ENCODE measurements at places on chromosomes 7 and 10.

GRCh38 chr7:81925530-81925929 is 155.7 kb upstream of the HGF start:
- no peak for DNase-seq

DNA sequence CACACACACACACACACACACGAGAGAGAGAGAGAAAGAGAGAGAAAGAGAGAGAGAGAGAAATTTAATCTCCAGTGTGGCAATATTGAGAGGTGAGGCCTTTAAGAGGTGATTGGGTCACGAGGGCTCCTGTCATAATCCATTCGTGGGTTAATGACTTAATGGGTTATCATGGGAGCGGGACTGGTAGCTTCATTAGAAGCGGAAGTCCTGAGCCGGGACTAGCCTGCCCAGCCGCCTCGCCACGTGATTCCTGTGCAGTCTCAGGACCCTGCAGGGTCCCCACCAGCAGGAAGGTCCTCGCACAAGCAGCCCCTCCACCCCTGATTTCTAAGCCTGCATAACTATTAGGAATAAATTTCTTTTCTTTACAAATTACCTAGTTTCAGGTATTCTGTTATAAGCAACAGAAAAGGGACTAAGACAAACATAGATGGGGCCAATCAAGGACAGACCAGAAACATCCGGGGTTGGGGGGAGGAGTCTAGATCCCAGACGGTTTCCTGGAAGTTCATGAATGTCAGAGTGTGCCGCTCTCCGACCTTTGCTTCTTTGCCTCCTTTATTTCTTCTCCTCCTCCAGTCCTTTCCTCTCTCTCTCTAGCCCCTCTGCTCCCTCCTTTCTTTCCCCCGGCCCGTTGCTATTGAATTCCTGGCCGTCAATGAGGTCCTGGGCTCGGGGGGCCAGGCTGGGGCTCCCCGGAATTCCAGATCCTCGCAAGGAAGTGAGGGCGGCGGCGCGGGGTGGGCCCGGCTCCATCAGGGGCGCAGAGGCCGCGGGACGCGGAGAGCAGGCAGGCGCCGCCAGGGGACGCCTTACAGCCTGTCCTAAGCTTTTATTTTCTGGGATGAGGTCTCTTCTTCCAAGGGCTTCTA is 146.8 kb downstream of the CYP26A1 start:
- peak; percentile 22 for DNase-seq

DNA sequence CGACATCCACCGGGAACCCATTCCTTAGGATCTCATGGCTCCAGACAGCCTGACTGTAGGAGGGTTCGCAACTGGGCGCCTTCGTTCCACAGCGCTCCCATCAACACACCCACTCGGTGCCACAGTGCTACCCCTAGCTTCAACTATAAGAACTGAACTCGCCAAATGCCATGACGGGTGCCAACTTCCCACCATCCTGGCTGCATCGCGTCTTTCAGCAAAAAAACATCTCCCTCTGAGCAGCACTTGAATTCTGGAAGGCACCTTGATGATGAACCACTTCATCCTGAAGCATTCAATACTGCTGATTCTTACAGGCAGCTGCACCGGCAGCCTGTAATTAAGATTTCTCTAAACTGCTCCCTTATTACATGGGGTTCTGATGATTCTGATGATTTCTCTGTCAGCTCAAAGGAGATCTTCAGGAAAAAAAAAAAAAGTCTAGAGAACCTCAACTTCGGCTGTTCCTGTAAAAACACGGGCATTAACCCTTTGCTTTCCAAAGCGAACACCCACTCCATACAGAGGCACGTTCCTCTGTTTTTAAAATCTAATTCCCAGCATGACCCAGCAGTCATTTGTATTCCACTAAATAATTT is 1.3 kb downstream of the CYTH3 start:
- DNase-seq, result peak; percentile 69

DNA sequence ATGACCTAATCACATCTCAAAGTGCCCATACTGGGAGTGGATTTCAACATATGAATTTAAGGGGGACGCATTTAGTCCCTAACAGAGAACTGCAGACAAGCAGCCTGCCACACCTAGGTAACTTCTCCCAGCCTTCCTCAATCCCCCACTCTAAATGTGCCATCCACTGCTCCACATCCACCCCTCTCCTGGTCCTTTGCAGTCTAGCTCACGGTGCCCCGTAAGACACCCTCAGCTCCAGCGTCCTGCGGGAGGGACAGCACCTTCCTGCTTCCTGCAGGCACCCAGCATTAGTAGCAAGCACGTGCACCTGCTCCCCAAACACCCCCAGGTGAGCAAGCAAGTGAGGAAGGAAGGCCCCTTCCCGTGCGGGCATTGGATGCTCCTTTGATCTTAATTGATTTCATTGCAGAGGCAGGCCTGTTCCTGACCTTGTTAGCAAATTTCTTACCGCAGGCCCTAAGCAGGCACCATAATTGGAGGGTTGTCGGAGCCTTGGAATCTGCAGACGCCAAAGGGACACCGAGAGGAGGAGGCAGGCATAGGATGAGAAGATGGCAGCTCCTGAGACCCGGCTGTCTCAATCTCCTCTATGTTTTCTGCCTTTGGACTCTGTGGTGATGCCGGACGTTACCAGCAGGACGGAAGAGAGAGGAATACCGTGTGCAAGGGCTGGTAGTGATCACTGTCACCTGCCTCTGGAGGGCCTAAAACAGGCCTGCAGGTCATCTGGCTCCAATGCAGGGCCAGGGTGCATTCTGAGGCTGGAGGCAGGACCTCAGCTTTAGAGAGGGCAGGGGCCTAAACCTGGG is 75.8 kb upstream of the CHST15 start:
- DNase-seq, result no peak

- no peak for DNase-seq
Observed at GRCh38 chr7:130758429-130759056, 24.5 kb upstream of the KLF14 start.

- DNase-seq, result no peak
Observed at GRCh38 chr7:26784118-26784517, 80.3 kb downstream of the SKAP2 start.

Measured in retina (tissue), 1 donor.